Stimulated activated CD4-positive, alpha-beta T cell treated with anti-CD3 and anti-CD28 coated beads, Interleukin-15, amount 100 ng/mL, for 24 hours (primary cell): ENCODE measurements at places on chromosomes 4 and X.

- no peak for DNase-seq
These were observed 238.5 kb downstream of the PRDM5 start for GRCh38 chr4:120683897-120684540.

GRCh38 chr4:165621983-165622382 is 243.2 kb downstream of the CPE start:
- DNase-seq: no peak

GRCh38 chr4:146243141-146243882 is 29.0 kb downstream of the REELD1 start:
- DNase-seq: peak; percentile 82

DNA sequence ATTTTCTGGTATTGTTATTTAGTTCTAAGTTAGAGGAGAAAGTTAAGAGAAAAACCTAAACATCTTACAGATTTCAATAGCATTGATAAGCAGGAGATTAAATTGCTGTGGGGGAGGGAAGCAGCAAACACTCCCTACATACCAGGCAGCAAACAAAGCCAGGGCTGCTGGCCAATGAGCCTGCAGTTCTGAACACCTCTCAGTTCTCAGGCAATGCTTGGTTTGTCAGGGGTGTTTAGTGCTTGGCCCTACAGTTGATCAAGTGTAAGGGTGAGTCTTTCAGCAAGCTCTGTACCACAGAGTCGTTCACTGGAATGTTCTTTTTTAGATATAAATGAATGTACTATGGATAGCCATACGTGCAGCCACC is 38.6 kb downstream of the EGFL6 start:
- no peak for DNase-seq
